ENCODE measurements at places on chromosomes 3 and 15.

DNA sequence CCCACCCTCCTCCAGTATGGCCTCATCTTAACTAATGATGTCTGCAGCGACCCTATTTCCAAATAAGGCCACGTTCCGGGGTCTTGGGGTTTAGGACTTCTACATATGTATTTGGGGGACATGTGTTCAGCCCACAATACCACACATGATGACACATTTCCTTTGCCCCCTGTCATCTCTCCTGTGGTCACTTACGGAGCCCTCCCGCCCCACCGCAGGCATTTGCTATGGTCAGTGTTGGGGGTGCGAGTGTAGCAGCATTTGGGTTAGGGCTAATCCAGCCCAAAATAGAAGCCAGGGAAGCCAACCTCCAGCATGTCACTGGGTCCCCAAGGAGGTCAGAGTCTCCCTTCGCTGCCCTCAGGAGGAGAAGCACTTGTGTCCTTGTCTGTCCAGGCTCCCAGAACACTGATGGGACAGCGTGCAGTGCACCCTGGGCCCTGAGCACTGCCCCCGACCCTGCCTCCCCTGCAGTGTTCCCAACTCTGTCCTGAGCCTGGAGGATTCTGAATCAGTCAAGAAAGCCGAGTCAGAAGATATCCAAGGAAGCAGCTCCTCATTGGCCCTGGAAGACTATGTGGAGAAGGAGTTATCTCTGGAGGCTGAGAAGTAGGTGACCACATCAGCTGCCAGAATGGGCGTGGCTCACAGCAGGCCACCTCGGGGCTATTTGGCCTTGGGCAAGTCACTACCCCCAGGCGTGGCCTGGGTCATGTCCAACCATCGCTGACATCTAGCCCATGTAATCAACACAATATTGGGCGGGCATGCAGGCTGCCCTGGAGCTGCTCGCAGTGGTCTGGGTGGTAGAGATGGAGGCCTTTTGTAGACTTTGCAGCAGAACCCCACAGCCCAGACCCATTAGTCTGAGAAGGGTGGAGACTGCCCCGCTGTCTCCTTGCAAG, 46.9 kb upstream of the FGD5 start:
- no peak for DNase-seq

GRCh38 chr15:39654304-39654703, 73.4 kb downstream of the THBS1 start:
- no peak for DNase-seq

DNA sequence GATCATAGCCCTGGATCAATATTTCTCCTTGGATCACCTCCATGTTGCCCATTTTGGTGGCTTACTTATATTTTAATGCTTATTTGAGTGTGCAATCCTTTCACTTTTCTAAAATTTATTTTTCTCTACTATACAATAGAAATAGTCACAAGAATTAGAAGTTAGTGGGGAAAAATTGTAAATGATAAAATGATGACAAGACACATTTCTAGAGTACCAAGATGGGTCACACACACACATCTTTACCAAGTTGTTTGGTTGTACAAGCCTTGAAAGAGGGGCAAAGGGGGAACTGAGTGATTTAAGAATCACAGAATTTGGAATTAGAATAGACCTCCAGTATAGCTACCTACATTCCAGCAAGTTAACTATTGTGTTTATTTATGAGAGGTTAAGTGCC, 545.8 kb downstream of the RBMS3 start:
- no peak for DNase-seq

DNA sequence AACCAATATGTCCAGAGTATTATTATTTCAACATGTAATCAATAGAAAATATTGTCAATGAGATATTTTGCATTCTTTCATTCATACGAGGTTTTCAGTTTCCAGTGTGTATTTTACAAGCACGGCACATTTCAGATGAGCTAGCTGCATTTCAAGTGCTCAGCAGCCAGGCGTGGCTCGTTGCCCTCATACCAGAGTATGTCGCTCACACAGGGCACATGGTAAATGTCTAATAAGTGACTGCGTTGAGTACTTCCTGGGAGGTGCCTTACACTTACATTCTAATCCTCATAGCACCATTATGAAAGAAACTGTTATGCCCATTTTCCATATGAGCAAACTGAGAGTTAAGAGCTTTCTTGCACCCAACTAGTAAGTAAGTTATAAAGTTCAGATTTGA, 47.4 kb downstream of the TMEM266 start:
- DNase-seq: no peak

- DNase-seq: peak; percentile 45
These were observed 12.6 kb downstream of the PLCL2 start for GRCh38 chr3:16897254-16897926.

DNA sequence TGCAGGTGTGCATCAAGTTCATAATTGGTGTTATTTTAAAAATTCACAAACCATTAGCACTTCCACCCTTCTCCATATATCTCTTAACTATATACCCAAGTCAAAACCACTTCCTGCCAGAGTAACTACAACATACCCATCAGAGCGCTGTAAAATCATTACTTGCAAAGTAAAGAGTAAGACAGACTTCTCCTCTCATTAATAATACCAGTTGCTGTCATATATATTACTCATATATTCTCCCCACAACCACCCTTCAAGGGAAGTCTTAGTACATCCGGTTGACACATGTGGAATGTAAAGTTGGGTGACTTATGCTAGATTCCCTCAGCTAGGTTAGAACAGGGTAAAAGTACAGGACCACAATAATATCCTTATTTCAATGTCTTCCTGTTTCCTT, 5.6 kb downstream of the TERC start:
- no peak for DNase-seq

- DNase-seq: peak; percentile 22
These were observed 160.8 kb downstream of the ALCAM start for GRCh38 chr3:105527535-105527934.

DNA sequence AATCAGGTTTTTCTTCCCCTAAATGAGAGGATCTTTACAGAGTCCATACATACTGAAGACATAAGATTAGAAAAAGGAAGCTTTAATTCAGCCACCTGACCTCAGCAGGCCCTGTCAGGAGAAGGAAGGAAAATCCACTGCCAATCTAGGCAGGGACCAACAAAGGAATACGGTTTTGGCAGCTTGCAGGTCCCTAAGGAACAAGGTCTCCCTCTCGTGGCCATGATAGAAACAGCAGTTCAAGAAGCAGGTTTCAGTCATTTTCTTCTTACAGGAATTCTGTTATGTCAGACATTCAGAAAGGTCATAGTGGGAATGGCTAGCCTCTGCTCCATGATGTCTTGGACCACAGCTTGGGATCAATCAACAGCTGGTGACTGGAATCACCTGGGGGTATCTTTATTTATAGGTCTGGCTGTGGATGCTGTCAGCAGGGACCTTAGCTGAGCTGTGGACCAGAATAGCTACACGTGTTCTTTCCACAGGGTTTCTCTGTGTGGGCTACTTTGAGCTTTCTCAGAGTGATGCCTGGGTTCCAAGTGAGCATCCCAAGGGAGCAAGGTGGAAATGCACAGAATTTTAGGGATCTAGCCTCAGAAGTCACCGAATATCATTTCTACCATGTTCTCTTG, 9.4 kb upstream of the CMSS1 start:
- DNase-seq: peak; percentile 13

DNA sequence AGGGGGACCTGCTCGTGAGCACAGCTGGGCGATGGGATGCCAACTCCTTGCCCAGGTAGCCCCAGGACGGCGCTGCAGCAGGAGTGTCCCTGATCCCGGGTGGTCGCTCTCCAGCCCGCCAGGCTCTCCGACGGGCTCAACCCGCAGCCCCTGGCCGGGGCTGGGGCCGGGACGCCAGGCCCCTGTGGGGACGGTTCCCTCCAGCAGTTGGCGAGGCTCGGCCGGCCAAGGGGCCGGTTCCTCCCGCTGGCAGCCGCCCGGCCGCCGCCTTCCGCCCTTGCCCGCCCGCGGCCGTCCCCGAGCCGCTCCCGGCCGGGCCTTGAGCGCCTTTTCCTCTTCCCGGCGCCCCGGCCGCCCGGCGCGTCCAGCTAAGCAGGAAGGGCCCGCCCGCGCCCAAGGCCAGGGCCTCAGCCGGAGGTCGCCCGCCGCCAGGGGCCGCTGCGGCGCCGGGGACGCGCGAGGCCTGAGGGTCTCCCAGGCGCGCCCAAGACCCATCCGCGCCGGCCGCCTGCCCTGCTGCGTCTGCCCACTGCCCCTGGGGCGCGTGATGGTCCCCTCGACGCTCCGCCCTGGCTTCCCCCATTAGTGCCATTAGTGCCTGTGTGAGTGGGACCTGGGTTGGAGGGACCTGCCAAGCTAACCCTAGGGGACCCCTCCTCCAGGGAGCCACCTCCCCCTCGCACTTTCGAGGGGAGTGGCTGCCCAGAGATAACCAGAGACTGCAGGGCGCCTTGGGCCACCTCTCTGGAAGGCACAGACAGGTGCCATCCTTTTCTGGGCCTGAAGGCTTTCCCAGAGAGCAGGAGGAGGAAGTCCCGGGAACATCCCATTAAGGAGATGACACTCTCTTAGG, 106.4 kb downstream of the FBLN2 start:
- no peak for DNase-seq

GRCh38 chr3:156632601-156633000, 41.8 kb upstream of the TIPARP start:
- DNase-seq: peak; percentile 2

DNA sequence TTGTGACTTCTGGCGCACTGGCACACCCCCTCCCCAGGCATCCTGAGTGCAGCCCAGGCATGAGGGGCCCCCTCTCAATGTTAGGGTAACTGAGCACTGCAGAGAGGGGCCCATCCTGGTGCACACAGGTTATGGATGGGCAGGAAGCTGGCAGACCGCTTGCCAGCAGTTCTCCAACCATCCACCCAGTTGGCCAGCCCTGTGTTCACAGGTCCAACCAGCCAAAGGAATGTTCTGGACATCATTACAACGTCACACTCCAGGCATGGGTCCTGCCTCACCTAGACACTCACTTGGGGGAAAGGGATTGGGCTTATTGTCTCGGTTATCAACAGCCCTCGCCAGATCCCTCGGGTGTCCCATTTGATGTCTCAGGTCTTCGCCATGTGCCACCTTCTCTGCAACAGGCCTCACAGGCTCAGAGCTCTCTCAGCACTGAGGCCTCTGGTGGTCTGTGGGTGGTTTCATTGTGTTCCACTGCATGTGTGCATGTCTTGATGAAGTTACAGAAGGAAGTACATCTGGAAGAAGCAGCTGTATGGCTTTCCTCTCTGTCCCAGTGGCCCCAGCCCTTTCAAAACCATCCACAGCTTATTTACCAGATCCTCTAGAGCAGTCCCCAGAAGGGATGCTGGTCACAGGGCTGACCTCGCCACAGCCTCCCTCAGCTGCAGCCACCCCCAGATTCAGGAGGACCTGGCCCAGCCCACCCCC, 23.7 kb downstream of the ADCY5 start:
- no peak for DNase-seq

DNA sequence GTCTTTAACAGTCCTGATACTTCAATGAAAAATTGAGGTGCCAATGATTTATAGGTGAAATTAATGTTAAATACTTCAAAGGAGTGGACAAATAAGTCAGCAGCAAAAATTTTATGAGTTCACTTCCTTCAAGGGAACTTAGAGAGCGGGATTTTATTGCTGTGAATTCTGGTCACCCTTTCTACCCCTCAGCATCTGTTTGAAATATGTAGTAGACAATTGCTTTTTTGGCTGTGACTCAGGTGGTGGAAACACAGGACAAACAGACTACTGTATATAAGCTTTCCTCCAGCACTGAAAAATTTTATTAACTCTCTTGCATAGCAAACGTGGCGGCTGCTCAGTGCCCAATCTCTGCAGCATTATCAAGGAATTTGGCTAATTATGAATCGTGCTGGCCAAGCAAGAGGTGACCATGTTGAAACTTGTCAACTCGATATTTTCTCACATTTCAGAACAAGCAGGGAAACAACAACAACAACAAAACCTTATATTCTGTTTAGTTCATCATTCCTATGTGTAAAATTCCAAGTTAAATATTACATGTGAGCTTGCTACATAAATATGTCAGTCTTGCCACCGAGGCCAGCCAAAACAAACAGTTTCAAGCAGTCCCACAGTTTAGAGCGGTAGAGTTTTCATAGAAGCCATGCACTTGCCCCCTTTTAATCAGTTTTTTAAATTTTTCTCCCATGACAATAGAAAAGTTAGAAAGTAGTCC, 420.2 kb downstream of the FOXP1 start:
- no peak for DNase-seq

DNA sequence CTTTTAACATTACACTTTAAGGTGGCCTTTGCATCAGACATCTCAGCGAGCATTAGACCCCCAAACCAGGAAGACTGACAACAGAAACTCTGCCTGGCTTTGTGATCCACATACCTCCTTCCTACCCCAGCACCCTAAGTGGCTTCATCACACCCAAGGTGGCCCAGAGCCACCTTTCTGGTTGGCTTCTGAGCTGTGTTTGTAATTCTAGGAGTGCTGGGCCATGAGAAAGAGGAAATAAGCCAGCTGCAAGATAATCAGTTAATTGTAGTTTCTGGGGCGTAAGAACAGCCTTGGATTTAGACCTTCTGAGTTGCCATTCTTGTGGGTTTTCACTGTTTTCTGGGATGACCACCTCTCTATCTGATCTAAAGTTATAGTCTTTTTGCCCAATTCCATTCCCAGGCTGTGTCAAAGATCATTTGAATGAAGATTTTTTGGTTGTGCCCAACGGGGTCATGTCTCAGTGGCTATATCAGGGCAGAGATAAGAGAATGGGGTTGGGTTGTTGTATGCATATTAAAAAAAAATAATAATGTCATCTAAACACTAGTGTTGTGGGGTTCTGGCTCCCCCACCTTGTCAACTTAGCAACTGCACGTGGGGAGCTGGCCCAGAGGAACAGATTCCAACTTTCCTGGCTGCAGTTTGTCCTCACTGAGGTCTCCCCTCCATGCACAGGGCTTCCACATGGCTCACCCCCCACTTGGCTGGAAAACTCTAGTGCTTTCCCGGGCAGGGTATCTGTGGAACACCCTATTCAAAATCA, 234.8 kb upstream of the WNT5A start:
- DNase-seq: no peak

GRCh38 chr3:135966271-135966961, 888 bp downstream of the PPP2R3A start:
- DNase-seq: no peak
